Prostate gland (tissue), 2 donors: ENCODE measurements at places on chromosomes 6 and 20. TPM values are rescaled to one million over a fixed set of nuclear protein-coding genes. Genes with fewer than 3 reads are reported as not detected.

DNA sequence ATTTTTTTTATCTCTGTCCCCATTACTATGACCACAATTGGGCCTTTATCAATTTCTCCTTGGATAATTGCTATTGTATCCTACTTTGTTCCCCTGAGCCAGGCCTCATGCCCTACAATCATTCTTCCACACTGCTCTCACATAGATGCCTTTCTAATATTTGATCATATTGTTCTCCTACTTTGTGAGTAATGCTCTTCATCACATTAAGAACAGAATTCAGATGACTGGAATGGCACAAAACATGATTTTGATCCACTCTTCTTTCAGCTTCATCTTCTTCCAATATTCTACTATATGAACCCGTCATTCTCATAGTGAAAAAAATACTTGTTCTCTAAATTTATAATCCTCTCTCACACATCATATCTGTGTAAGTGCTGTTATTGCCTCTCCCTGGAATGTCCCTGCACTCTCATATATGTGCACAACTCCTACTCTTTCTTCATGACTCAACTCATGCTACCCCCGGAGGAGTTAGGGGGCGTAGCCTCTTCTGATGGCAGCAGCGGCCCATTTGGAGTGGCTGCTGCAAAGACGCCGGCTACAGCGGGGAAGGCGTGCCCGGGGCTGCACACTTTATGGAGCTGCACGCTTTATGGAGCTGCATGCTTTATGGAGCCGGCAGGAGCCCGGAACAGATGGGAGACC, 25.3 kb upstream of the HACE1 start:
- no peaks in the 10 kb centered on the region for H3K4me1 ChIP-seq
- H3K27me3 ChIP-seq = no peaks in the 10 kb centered on the region
- no peak for DNase-seq
- H3K36me3 ChIP-seq = no peaks in the 10 kb centered on the region
- H3K4me3 ChIP-seq = no peak overlapping the region

- H3K27me3 ChIP-seq = no peaks in the 10 kb centered on the region
- H3K36me3 ChIP-seq = no peaks in the 10 kb centered on the region
- peak overlapping the region; percentile 23 for H3K27ac ChIP-seq
These were observed 37.0 kb downstream of the SHLD1 start for GRCh38 chr20:5786930-5787795.

GRCh38 chr20:48706710-48707365, 121.0 kb downstream of the PREX1 start:
- H3K27ac ChIP-seq = peak overlapping the region; percentile 23
- H3K27me3 ChIP-seq = no peaks in the 10 kb centered on the region
- no peaks in the 10 kb centered on the region for H3K36me3 ChIP-seq
- H3K4me1 ChIP-seq = no peaks in the 10 kb centered on the region

GRCh38 chr6:158703111-158703836, 53.4 kb downstream of the SYTL3 start:
- DNase-seq = peak; percentile 46
- no peaks in the 10 kb centered on the region for H3K36me3 ChIP-seq
- H3K4me3 ChIP-seq = no peak overlapping the region
- H3K27me3 ChIP-seq = no peaks in the 10 kb centered on the region

DNA sequence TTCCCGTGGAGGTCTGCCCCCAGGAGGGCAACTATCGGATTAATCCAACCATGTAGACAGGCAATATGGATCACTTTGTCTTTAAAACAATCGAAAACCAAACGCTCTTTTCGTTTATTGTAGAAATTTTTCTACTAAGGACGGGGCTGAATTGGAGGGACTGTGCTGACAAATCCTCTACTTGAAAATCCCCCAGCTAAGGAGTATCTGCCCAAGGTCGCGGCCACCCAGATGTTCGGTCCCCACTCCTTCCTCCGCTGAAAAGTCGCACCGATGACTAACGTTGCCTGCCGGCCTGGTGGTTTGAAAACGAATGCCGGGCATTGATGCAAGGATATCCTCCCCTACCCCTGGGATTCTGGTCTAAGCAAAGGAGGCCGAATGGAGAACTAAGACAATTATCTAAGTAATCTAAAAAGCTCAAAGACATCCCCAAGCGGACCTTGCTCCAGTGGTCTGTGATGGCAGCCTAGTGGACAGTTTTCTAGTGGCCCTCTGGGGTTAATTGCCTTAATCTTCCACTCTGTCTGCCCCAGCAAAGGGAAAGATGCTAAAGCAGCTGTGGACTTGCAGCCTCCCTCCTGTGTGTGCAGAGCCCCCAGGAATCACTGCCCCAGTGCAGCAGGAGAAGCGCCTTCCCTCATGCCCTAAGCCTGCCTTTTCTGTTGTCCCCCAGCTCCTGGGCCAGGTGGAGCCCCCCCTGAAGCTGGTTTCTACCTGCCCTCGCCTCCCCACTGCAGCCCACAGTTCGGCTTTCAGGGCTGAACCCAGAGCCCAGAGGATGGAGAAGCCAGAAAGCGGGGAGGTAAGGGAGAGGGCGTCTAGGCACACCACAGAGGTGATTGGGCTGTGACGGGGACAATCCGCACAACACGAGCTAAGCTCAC, 3.6 kb upstream of the FOXC1 start:
- H3K36me3 ChIP-seq = no peaks in the 10 kb centered on the region
- H3K27ac ChIP-seq = peak overlapping the region; percentile 43
- peaks cover 2% of the 10 kb centered on the region for H3K27me3 ChIP-seq
- DNase-seq = no peak

FUT9 gene
- total RNA-seq = 0.11 TPM

CRISP2 gene
- total RNA-seq = 0.14 TPM

GNAS-AS1 gene
- 0.50 TPM for total RNA-seq
